ENCODE measurements at places on chromosomes 2 and 18.
A peak's percentile ranks its signal among the peaks of the same experiment; 100 is the strongest.

- DNase-seq: no peak
Observed at GRCh38 chr18:56235071-56235470, 403.3 kb downstream of the TXNL1 start.

DNA sequence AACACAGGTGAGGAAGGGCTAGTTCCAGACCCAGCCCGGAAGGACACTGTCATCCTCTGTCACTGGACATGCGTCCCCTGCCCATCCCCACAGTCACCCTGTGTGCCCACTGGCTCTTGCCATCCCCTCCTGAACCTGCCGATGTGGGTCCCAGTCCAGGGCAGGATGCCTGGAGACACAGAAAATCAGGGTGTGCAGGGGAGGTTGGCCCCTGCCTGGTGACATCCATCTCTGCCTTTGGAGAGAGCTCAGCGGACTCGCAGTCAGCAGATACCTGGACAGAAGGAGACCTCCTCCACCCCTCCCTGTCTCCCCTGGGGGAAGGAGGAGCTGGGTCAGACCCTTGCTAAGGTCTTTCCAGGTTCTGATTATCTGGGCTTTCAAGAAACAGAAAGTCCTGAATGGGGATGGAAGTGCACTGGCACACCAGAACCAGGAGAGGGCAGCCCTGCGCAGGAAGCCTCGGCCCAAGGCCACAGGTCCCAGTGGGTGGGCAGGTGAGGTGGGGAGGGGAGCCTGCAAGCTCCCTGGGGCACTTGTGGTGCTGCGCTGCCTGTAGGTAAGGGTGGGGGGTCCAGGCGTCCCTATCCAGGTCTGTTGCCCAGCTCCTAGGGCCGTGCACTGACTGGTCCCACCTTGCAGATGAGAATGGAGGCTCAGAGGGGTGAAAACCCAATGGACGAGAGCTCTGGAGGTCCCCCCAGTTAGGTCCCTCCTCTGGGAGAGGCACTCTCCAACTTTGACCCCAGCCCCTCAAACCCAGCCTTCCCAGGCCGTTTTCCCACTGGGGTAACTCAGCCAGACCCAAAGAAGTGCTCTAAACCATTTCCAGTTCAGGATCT, 9.7 kb upstream of the OTOS start:
- DNase-seq: peak; percentile 0

DNA sequence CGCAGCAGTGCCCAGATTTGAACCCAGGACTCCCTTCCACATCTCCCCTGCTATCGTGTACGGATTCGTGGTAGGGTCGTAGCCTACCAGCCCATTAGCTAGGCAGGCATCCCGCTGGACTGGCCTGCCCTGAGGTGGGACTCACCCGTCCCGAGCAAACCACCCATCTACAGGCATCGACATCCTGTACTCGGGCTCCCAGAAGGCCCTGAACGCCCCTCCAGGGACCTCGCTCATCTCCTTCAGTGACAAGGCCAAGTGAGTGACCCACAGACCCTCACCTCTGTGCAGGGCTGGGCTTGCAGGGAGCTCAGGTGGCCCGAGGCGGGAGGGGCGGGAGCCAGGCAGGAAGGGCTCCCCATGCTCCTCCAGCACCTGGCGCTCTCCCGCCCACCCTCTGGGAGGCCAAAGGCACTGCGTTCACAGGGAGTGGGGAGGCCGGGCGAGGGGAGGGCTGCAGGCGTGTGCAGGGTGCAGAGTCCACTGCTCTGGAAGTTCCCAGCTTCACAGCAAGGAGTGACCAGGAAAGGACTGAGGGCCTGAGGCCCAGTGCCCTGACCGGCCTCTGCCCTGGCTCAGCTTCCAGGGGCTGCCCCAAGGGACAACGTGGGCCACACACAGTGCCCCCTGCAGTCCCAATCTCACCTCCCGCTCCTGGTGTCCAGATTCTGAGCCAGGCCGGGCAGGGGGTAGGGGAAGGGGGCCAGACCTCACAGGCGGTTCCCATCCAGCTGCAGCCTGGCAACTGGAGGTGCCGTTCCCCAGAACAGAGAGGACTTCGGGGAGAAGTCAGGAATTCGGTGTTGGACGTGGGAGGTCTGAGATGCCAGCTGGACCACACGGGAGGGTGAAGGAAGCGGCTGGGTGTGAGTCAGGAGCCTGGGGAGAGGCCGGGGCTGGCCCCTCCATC, 5.4 kb downstream of the AGXT start:
- DNase-seq: no peak

- DNase-seq: peak; percentile 8
Observed at GRCh38 chr2:215060861-215061536, 77.4 kb downstream of the ABCA12 start.

DNA sequence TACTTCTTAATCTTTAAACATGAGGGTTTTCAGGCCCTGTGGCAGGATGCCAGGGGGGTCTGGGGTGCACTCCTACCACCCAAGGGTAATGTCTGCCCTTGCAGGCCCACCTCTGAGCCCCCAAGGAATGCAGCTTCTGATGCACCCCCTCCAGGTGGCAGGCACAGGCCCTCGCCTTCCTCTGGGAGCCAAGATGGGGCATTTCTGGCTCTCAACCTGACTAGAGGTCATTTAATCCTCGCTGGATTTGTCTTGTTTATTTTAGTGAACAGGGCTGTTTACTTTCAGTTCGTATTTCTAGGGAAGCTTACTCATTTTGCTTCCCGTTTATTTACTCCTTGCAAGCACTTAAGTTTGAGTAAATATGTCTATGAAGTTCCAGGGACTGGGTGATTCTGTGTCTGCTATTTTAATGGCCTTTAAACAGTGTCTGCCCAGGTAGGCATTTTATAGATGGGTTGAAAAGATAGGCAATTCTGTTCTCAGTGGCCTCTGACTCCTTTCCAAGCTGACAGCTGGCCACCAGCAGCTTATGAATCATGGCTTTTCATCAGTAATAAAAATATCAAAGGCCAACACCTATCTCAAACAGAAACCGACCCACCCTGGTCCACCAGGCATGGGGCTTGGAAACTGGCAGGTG, 11.1 kb upstream of the DNPEP start:
- no peak for DNase-seq

- no peak for DNase-seq
Observed at GRCh38 chr2:8134473-8134932, 547.4 kb upstream of the ID2 start.

GRCh38 chr2:107285621-107286299, 399.8 kb upstream of the ST6GAL2 start:
- DNase-seq: no peak

GRCh38 chr2:140786585-140786984, 1344.2 kb downstream of the LRP1B start:
- DNase-seq: peak; percentile 59

- DNase-seq: no peak
Observed at GRCh38 chr2:202109737-202110184, 36.7 kb downstream of the KIAA2012 start.

DNA sequence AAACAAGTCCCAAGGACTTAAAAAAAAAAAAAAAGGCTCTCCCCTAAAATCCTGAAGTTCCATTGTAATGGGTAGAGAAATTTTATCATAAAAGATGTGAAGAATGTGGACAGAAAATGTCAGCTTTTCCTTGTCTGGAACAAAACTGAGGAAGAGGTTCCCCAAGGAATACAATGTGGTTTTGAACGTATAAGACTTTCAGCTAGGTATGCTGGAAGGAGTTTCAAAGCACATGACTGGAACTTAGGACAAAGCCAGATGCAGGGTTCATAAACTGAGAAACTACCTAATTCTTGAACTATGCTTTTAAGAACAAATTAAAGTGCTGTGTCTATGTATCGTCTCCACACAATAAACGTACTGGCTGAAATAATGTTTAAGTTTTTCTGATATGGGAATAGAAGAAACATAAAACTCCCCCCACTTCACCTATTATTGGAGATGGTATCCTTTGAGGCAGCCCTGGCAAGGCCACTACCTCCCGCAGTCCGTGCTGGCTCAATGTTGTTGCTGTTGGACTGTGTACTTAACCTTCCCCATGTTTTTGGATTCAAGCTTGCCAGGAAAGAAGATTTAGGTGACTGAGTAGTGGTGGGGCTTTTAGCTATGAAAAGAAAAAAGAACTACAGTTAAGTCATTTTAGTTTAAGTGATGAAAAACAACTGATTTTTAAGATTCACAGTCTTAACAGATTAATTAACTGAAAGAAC, 84.2 kb upstream of the DNER start:
- DNase-seq: no peak

DNA sequence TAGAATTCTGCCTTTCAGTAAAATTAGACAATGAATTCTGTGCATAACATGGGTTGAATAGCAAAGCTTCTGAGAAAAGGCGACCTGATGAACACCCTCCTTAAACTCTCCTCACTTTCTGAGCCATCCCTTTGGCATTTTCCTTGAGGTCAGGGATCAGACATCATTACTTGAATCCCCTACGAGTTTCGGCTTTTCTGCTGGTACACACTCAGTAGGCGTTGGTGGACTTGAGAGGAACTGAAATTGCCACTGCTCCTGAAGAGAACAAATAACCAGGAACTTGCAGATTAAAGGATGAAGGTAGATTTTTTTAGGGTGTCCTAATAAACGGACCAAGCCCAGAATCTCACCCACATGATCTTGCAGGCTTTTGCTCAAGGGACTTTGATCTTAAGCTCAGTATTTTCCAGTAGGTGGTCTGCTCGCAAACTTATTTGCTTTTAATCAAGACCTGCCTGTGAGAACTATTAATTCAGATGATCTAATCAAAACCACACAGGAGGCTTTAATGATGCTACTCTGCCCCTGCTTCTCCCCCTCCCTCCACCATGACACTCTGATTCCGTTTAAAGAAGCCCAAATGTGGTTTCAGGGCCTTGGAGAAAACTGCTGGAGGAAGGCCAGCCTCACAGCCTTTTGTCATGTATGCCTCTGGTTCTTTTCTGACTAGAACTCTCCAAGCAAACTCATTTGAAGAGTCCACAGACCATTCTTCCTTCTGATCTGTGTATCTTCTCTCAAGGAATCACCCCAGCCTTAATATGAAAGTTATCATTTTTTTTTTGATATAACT, 124.9 kb downstream of the PRKCE start:
- no peak for DNase-seq

- DNase-seq: peak; percentile 77
Observed at GRCh38 chr18:7941533-7941932, 374.4 kb downstream of the PTPRM start.

- DNase-seq: no peak
Observed at GRCh38 chr18:35923939-35924684, 48.4 kb upstream of the RMP24 start.

DNA sequence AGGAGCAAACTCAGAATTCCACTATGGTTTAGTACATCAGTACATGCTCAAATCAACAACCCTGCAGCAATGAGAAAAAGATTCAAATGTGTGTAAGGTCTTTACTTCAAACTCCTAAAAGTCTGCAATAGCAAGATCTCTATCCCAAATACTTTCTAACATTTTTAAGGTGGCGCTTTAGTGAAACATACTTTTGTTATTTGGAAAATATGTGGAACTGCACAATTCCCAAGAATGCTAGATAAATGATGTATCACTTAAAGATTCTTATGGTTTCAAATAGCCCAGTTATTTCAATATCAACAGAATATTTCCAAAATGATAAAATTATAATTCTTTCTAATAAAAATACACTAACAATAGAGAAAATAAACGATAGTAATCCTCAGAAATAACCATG, 227.6 kb upstream of the SMAD7 start:
- DNase-seq: no peak

- DNase-seq: no peak
Observed at GRCh38 chr18:9856092-9856491, 29.7 kb upstream of the TXNDC2 start.

GRCh38 chr2:173821451-173821850, 143.7 kb downstream of the SP3 start:
- no peak for DNase-seq

GRCh38 chr2:113164930-113165585, 8.7 kb upstream of the PSD4 start:
- no peak for DNase-seq

GRCh38 chr2:46116553-46116991, 180.6 kb upstream of the EPAS1 start:
- no peak for DNase-seq

DNA sequence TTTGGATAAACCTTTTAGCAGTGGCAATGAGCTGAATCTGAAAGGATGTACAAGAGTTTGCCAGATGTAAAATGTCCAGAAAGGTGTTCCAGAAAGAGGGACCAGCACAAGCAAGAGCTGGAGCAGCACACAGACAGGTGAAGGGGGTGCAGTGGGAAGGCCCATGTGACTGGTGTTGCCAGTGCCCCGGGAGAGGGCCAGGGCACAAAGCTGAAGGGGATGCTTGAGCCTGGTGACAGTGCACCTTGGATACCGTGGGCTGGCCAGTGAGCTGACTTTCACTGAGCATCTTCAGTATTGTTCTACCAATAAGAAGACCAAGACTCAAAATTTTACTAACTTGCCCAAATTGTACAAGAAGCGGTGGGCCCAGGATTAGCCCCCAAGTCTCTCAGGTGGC, 132.3 kb upstream of the ALPP start:
- DNase-seq: no peak

DNA sequence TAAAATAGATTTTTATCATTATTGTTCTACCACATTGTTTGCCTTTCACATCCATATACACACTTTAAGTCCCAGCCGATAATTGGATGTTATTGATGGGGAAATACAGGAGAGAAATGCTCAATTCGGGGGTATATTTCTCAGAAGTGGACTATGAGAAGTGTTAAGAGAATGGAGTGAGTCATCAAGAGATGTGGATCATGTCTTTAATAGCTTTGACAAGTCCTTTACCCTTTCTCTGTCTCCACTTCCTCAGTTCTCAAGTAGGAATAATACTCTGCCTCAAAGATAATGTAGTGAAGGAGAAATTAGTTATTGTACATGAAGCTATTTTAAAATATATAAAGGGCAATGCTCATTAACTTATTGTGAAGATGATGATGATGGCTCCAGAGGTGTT, 1017.6 kb upstream of the PIK3C3 start:
- no peak for DNase-seq

DNA sequence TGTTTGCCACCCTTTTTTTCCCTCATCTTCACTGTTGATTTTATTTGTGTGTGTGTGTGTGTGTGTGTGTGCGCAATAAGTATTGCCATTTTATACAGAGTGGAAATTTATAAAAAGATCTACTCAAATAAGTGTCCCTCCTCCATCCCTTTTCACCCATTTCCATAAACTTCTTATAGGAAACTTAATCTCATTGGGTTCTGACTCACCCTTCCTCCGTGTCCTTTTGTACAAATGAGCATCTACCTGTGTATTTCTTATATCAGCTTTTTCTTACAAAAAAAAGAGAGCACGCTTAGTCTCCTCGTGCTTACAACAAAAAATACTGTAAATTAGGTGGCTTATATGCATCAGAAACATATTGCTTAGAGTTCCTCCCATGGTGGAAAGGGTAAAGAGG, 711.2 kb upstream of the CDH7 start:
- DNase-seq: no peak

- no peak for DNase-seq
Observed at GRCh38 chr2:155583674-155584195, 748.8 kb downstream of the NR4A2 start.
